CD4-positive, alpha-beta T cell treated with Interleukin-1 beta for 1 hour (primary cell): ENCODE measurements at places on chromosomes 12 and 14.

DNA sequence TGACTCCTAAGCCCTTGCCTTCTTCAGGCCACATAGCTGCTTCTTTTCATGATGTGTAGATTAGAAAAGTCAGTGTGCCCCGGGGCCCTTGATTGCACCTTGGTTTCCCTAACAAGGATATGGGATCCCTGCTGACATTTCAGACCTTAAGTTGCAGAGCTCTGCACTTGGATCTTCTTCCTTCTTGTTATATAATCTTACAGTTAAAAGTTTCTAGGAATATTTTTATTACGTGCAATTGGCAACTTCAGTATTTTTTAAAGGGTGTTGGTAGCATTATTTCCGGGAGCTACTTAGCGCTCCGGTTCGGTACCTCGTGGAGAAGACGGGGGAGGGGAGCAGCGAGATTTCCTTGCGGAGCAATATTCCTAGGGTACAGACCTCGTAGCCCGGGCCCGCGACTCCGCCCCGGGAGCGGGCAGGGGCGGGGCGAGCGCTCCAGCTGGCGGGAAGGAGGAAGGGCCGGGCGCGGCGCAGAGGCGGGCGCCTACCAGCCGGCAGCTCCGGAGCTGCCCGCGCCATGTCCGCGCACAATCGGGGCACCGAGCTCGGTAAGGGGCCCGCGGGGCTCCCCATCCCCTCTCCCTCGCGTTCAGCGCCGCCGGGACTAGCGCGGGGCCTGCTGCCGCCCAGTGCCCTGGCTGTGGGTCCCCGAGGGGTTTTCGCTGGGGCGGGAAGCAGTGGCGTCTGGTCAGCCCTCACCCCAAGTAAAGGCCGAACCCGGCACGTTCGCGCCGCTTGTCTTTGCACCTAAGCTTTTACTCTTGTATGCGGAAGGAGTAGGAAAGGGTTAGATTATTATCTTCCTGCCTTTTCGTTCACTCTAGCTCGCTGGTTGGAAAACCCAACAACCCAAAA lies at the start of gene DERA:
Gene DERA, plus strand, starts transcription at position 469 of the 858 bp plus-strand sequence. Its CDS starts 52 bp downstream, at position 521.
- peak; percentile 59 for DNase-seq

- no peak for DNase-seq
Observed at GRCh38 chr12:28167981-28168485, 22.2 kb upstream of the CCDC91 start.

- DNase-seq: no peak
Observed at GRCh38 chr12:48878548-48878947, 12.9 kb upstream of the RND1 start.

- no peak for DNase-seq
Observed at GRCh38 chr14:37054144-37054543, 118.3 kb downstream of the SLC25A21 start.

DNA sequence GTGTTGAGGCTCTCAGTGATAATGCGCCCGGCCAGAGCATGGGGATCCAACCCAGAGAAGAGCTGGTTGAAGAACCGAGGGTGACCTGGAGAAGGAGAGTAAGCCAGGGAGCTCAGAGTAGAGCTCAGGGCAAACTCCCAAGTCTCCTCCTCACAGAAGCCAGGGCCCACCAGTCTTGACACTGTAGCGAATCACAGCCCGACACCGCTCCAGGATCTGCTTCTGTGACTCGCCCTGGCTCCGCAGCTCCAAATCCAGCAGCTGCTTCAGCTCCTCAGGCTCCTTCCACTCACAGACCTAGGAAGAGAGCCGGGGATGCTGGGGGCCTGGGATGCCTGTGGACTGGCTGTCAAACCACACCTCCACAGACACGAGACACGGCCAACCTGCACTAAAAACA lies 8.2 kb upstream of the ZNF740 start:
- DNase-seq: no peak

- DNase-seq: no peak
Observed at GRCh38 chr14:79077096-79077495, 906.9 kb downstream of the NRXN3 start.

- no peak for DNase-seq
Observed at GRCh38 chr12:32471591-32472001, 72.2 kb downstream of the FGD4 start.

- DNase-seq: peak; percentile 58
Observed at GRCh38 chr14:64196814-64197411, 97.3 kb downstream of the ESR2 start.

DNA sequence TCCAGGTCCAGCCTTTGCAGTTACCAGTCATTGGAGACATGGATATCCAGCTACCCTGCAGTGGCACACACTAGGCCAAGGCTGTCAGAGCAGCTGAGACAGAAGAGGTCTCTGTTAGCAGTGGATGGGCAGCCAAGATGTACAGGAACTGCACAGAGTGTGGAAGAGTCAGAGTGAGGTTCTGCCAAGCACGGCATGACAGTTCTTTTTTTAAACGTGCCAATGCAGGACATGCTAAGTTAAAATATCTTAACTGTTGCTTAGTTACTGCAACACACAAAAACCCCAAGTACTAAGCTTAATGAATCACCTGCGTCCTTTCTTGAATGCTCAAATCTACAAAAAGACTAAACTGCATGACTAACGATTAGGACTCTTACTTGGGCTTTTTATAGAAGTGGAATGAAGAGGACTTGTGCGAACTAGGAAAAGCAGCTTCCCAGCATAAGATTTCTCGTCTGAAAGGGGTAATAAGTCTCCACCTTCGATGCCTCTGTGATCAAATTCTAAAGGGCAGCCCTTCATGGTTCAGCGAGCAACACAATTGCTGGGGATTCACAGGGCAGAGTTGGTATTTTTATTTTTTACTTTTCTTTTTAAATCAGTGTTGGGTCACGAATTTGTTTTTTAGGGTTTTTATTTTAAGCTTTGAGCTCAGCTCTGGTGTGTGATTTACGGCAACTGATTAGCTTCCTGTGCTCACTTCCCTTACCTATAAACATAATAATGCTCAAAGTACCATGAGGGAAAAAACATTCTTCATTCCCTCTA lies 20.6 kb downstream of the MAPK1IP1L start:
- DNase-seq: peak; percentile 31

DNA sequence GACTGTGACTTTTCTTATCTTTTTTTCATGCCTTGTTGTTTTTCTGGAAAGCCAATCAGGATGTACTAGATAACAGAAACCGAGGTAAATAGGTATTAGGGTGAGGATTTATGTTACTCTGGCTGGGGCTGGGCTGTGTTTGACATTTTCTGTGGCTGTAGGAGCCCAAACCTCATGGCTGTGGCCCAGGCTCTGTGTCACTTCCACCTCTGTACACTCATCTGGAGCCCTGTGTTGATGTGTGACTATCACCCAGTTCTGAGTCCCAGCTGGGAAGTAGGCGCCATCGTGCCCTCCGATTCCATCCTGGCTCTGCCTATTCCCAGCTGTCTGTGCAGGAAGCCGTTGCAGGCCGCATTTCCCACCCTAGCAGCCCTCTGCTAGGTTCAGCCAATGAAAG lies 1.6 kb upstream of the HHIPL1 start:
- no peak for DNase-seq

DNA sequence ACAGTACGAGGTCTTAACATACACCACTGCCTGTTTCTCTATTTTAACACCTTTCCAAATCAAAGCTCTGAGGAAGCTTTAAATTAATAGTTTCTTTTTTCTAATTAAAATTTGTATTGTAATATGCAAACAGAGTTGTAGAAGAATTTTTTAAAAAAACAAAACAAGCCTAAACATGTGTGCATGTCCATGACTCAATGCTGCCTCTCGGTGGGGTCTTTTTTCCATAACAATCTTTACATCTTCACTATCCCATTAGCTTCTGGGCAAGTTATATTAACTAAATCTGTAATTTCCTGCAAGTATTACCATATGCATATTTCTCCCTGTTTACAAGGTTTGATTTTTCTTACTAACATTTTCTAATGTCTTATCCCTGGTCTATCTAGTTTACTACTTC lies 143.9 kb upstream of the NAV3 start:
- no peak for DNase-seq

DNA sequence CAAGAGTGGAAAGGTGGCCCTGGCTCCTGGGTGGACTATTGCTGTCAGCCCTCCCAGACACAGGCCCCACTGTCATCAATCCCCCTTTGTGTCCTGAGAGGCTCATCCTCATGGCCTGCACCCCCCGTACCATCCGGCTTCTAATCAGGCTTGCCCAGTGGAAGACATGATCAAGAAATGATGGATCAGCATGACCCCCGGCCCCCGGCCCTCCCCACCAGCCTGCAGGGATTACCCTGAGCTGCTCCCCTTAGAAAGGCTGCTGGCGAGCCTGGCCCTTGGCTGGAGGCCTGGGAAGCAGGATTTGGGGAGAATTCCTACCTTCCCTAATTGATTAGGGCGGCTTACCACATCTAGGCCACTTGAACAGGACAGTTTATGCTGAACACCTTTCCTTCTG lies 171.2 kb downstream of the PIWIL1 start:
- no peak for DNase-seq

- DNase-seq: no peak
Observed at GRCh38 chr12:42683266-42683665, 93.7 kb upstream of the PRICKLE1 start.

DNA sequence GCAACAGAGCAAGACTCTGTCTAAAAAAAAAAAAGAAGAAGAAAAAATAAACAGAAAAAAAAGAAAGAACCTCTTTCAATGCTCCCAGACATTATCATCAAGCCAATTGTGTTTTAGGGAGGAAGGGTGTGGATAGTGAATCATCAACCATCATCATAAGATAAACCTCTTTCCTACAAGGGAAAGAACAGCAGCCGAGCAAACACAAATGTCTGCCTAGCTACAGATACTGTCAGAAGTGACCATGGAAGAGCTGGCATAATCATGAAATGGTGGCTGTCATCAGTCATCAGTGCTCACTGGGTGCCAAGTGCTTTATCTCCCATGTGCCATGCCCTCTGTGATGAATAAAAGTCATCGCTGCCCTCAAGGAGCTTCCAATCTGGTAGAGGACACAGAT lies 46.6 kb downstream of the SLC17A8 start:
- DNase-seq: no peak

- no peak for DNase-seq
Observed at GRCh38 chr12:91328451-91328850, 145.8 kb upstream of the DCN start.

DNA sequence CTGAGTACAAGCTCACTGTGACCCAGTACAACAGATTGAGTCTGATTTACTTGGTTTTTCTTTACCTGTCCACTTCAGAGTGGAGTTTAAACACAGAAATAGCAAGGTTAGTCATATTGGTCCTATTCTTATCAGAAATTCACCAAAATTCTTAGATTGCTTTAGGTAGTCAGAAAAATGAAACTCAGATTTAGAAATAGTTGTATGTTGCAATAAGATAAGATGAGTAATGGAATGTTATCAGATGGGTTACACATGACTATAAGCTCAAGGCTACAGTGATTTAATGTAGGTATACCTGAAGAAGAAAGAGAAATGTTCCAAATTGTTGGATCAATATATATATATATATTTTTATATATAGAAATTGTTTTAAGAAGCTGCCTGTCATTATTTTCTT lies 524.1 kb downstream of the LRFN5 start:
- DNase-seq: no peak

DNA sequence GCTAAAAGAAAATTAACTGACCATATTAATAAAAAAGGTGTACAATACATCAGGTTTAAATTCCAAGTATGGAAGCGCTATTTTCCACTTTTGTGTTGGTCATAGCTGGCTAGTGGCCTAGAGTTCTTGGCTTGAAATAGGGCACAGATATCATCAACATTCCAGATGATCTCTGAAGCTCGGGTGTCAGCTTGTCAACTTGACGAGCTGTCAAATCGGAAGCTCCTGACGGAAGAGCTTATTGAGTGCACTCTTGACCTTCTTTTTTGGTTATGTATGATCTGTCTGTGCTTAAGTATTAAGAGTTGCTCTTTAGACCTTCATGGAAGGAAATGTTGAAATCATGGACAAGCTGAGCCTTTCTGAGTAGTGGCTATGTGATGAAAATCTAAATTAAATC lies 177.9 kb downstream of the APAF1 start:
- DNase-seq: no peak

- DNase-seq: no peak
Observed at GRCh38 chr12:48086327-48086726, 19.6 kb downstream of the SENP1 start.
